ENCODE measurements at places on chromosomes 7 and 10.

DNA sequence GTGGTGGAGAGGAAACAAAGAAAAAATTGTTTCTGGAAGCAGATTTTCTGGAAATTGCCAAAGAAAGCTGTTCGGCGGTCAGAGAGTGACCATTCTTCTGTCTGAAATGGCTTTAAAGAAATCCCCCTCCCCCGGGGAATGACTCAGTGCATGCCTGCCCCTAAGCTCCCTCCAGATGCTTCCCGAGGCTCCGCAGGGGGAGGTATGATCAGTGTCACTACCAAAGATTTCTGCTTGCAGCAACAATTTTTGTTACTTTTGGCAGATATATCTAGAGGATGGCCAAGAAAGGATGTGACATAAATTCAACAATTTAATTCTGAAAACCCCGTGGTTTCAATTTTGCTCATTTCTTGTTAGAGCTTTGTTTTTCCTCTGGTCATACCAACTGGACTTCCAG lies 163.9 kb downstream of the JCAD start:
- no peaks in the 10 kb centered on the region for H3K27me3 ChIP-seq
- no peak overlapping the region for H3K4me3 ChIP-seq
- DNase-seq, result no peak
- no peak overlapping the region for H3K27ac ChIP-seq

DNA sequence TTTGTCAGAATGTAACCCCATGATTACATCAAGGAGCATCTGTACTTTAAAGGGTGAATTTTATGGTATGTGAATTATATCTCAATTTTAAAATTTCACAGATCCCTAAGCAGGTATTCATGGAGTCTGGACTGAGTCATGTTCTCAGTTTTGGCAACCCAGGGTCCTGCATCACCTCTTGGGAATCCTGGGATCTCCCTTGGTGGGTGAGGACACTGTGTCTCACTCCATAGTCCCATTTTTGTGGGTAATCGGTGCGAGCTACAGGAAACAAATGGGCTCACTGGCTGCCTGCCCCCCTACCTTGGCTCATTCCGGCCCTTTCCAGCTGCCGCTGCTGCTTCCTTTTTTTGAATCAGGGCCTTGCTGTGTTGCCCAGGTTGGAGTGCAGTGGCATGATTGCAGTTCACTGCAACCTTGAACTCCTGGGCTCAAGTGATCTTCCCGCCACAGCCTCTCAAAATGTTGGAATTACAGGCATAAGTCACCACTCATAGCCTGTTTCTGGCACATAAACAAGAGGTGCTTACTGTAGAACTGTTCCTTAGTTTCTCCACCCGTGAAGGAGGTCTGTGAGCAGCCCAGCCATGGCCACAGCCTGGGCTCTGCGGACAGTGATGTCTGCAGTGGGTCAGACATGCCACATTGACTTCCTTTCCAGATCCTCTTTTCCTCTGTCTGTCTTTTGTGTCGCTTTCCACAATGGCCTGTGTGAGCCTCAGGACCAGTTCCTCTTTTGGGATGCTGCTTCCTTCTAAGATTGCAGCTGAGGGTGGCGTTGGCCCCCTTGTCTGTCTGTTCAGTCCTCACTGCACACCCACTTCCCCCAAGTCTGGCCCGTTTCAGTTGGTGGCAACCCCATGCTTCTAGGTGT lies 14.5 kb downstream of the PALD1 start:
- H3K36me3 ChIP-seq, result no peaks in the 10 kb centered on the region
- peaks cover 69% of the 10 kb centered on the region for H3K4me1 ChIP-seq
- DNase-seq, result no peak
- no peak overlapping the region for H3K4me3 ChIP-seq
- no peaks in the 10 kb centered on the region for H3K27me3 ChIP-seq

DNA sequence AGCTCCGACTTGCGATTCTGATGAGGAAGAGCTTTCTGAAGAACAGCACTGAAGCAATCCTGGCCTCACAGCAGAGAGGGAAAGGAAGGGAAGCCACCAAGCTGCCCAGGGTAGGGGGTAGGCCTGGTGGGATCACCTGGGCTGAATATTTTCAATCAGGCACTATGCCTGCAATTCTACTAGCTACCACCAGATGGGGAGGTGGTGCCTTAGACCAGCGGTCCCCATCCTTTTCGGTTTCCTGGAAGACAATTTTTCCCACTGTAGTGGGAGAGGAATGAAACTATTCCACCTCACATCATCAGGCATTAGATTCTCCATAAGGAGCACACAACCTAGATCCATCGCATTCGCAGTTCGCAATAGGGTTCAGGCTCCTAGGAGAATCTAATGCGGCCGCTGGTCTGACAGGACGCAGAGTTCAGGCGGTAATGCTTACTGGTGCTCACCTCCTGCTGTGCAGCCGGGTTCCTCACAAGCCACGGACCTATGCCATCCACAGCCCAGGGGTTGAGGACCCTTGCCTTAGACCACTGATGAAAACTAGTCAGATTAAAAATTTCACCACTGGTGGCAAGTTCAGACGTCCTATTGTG lies 2.7 kb downstream of the LRRC20 start:
- no peak overlapping the region for H3K27ac ChIP-seq
- H3K27me3 ChIP-seq, result no peaks in the 10 kb centered on the region
- H3K4me3 ChIP-seq, result no peak overlapping the region
- H3K4me1 ChIP-seq, result peaks cover 12% of the 10 kb centered on the region
- no peak for DNase-seq

DNA sequence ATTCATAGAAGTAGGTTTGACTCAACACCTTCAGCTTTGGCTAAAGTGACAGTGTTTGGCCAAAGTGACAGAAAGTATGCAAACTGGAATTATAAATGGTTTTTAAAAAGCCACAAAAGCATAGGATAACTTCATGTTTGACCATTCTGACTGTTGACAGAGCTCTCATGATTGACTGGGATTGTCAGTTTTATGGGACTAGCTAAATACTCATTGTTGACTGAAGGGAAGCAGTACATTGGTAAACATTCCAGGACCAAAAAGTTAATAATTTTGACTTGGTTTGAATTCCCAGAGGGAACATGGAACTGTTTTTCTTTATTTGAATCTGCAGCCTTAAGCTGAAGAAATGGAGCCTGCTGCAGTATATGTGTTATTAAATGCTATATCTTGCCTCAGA lies 84.6 kb upstream of the STEAP4 start:
- no peak for DNase-seq
- no peak overlapping the region for H3K27ac ChIP-seq
- no peak overlapping the region for H3K4me3 ChIP-seq
- no peaks in the 10 kb centered on the region for H3K27me3 ChIP-seq
- no peaks in the 10 kb centered on the region for H3K36me3 ChIP-seq
- no peaks in the 10 kb centered on the region for H3K4me1 ChIP-seq

GRCh38 chr10:99983280-99983988 lies 26.3 kb downstream of the DNMBP start:
- no peaks in the 10 kb centered on the region for H3K27me3 ChIP-seq
- H3K36me3 ChIP-seq, result no peaks in the 10 kb centered on the region
- no peak overlapping the region for H3K4me3 ChIP-seq
- no peak overlapping the region for H3K27ac ChIP-seq
- DNase-seq, result no peak

- H3K27me3 ChIP-seq, result no peaks in the 10 kb centered on the region
- H3K4me3 ChIP-seq, result no peak overlapping the region
- no peak for DNase-seq
- H3K27ac ChIP-seq, result no peak overlapping the region
- no peaks in the 10 kb centered on the region for H3K4me1 ChIP-seq
- no peaks in the 10 kb centered on the region for H3K36me3 ChIP-seq
Observed at GRCh38 chr10:48811461-48811860, 126.8 kb downstream of the WDFY4 start.

GRCh38 chr7:55110993-55111361 lies 92.2 kb downstream of the EGFR start:
- H3K36me3 ChIP-seq, result no peaks in the 10 kb centered on the region
- H3K27me3 ChIP-seq, result no peaks in the 10 kb centered on the region
- DNase-seq, result no peak

DNA sequence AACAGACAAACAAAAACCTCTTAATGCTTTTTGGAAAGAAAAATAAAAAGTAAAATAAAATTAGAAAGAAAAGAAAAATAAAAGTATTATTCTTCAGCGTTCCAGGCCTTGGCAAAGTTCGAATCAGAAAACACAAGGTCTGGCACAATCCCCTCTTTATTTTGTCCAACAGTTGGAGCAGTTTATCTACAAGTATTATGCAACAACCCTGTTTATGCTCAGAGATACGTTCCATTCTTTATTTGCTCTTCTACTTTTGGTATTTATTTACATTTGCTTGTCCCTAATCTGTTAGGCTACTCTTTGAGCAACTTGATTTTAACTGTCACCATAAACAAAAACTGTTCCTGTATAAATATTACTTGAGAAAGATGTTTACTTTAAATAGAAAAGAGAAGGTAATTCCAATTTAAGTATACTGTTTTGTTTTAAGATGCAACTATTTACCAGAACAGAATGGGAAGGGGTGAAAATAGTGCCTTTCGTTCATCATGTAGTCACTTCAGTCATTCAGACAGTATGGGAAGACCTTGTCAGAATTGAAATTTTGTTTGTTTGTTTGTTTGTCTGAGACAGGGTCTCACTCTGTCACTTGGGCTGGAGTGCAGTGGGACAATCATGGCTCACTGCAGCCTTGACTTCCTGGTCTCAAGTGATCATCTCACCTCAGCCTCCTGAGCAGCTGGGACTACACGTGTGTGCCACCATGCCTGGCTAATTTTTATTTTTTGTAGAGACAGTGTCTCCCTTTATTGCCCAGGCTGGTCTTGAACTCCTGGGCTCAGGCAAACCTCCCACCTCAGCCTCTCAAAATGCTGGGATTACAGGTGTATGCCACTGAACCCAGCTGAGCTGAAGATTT lies 5.7 kb downstream of the PDK4 start:
- H3K27me3 ChIP-seq, result no peaks in the 10 kb centered on the region
- peak overlapping the region; percentile 69 for H3K4me3 ChIP-seq
- H3K27ac ChIP-seq, result peak overlapping the region; percentile 99
- H3K36me3 ChIP-seq, result peaks cover 65% of the 10 kb centered on the region
- DNase-seq, result no peak

DNA sequence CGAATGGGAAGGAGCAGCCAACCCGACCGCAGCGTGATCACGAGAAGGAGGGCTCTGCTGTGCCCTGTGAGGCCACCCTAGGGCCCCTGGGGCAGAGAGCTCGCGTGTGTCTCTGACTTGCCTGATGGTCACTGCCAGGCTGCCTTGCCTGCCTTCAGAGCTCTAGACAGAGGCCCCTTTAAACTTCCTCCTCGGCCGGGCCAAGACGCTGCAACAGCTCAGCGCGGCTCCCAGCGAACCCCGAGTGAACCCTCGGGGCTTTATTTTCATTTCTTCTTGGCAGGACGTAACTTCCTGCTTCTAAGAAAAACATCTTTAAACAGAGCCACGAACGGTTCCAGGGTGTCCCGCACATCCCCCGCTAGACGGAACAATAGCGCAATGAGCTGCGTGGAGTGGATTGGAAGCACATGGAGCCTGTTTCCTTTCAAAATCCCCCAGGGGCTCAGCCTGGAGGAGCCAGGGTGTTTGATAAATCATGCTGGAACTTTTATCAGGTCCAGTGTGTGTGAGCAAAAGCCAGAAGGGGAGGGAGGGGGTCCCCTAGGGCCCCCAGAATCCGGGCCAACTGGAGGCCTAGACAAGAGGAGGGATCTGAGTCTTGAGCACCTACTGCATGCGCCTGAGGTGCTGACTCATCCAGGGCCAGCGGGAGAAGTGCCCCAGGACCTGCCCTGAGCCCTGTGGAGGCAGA lies 134.1 kb upstream of the GDF10 start:
- H3K4me3 ChIP-seq, result peak overlapping the region; percentile 11
- DNase-seq, result peak; percentile 86
- no peaks in the 10 kb centered on the region for H3K27me3 ChIP-seq
- peak overlapping the region; percentile 78 for H3K27ac ChIP-seq
- H3K36me3 ChIP-seq, result no peaks in the 10 kb centered on the region
- peaks cover 17% of the 10 kb centered on the region for H3K4me1 ChIP-seq

DNA sequence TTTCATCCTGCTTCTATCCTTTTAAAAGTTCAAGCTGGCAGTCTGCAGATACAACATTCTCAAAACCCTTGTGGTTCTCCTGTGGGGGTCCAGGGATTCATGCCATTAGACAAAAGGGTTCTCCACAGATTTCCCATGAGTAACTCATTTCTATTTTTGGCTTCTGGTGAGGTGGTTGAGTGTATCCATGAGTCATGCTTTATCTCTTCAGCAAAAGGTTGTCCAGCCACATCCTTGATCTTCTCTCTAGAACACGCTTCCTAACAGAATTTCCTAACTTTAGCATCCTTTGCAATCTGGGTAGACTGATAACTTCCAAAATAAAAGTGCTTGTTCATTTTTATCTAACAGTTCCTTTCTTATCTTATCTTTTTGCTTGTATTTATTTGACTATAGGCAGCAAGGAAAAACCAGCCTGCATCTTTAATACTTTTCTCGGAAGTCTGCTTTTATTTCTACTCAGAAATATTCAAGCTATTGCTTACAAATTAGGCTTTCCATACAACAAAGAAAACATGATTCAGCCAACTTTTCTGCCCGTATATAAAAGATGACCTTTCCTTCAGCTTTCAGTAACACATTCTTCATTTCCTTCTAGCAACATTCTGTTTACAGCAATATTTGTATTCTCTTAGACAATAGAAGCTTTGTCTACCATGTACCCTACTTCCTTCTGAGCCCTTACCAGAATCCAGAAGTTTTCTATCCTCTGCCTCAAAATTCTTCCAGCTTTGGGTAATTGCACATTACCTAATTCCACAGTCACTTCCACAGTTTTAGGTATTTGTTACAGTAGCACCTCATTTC lies 79.3 kb upstream of the IL6 start:
- no peaks in the 10 kb centered on the region for H3K27me3 ChIP-seq
- no peaks in the 10 kb centered on the region for H3K4me1 ChIP-seq
- H3K36me3 ChIP-seq, result no peaks in the 10 kb centered on the region
- DNase-seq, result no peak

- no peak for DNase-seq
- H3K4me3 ChIP-seq, result no peak overlapping the region
- H3K27ac ChIP-seq, result no peak overlapping the region
- H3K27me3 ChIP-seq, result no peaks in the 10 kb centered on the region
Observed at GRCh38 chr7:134495546-134495945, 31.8 kb upstream of the AKR1B10 start.

- no peaks in the 10 kb centered on the region for H3K36me3 ChIP-seq
- H3K4me3 ChIP-seq, result peak overlapping the region; percentile 76
- DNase-seq, result no peak
Observed at GRCh38 chr10:87868277-87868676, 4.9 kb downstream of the PTEN start.

DNA sequence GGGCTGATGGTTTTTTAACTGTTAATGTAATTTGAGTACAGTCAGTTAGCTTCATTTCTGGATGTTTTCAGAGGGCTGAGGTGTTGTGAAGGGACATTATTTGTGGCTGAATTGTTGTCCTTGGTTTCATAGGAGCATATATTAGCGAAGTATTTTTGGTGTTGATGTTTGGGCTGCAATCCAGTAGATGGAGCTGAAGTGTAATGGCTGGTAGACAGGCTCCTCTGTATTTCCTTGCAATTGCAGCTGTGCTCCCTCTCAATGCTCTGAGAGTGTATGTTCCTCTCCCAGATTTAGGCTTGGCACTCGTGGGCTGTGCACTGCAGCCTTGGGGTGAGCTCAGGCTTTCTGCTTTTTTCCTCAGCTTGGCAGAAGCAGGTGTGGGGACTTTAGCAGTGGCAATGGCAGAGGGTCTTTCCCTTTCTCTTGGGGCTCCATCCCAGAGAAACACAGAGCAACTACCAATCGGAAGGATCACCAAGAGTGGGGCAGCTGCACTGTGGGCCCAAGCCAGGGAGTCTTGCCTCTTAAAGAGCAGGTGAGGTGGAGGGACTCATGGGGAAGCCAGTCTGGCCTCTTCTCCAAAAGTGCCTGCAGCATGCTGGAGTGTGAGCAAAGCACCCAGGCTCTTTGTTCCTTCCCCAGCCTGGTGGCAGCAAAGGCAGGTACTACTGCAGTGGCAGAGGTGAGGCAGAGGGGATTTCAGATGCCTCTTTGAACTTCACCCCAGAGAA lies 544.4 kb downstream of the SH2D4B start:
- no peak overlapping the region for H3K4me3 ChIP-seq
- H3K27ac ChIP-seq, result no peak overlapping the region
- H3K36me3 ChIP-seq, result no peaks in the 10 kb centered on the region

Measured in upper lobe of left lung (tissue), 6 donors.